Activated CD8-positive, alpha-beta memory T cell treated with anti-CD3 and anti-CD28 coated beads, Interleukin-2, amount 50 U/mL, for 4 hours (primary cell): ENCODE measurements at places on chromosomes 6 and 20.

- no peak for DNase-seq
Measured at GRCh38 chr20:40192529-40192928, 496.5 kb downstream of the MAFB start.

- no peak for DNase-seq
Measured at GRCh38 chr20:60338556-60338955, 380.3 kb downstream of the CDH26 start.

GRCh38 chr6:131966443-131966842 is 15.3 kb upstream of the CCN2 start:
- no peak for DNase-seq

GRCh38 chr6:14020551-14020950 is 95.8 kb downstream of the RNF182 start:
- DNase-seq = no peak

DNA sequence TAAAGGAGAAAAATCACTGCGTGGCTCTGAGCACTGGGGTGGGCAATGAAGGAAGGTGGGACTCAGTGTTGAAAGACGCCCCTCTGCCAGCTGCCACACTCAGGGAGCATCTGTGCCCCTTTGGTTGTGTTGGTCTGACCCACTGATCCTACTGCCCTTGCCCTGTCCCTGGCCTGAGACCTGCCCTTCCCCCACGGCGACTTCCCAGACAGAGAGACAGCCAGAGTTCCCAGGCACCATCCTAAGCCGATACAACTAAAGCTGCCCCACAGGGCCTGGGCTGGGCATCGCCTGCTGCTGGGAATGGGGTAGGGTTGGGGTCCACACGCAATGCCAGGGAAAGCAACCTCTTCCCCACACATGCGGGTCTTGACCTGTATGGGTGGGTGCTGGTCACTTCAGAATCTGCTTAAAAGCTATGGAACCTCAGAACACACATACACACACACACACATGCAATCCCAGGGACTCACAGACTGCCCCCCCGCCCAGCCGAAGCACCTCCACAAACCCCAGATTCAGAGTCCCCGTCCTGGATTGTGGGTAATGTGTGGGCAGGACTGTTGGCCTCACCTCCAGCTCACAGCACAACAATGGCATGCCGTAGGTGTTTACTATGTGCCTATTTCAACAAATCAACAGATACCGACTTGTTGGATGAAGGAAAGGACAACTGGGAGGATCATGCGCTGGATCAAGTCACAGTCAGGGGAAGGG is 10.9 kb upstream of the SPDEF start:
- no peak for DNase-seq

- no peak for DNase-seq
Measured at GRCh38 chr6:121835662-121836061, 400.2 kb downstream of the GJA1 start.

GRCh38 chr6:89927791-89928550 is 33.7 kb downstream of the GJA10 start:
- no peak for DNase-seq

- no peak for DNase-seq
Measured at GRCh38 chr6:148811459-148811858, 64.6 kb downstream of the UST start.

GRCh38 chr20:8782804-8783203 is 286.1 kb upstream of the PLCB4 start:
- DNase-seq = no peak

- no peak for DNase-seq
Measured at GRCh38 chr6:47439348-47439668, 38.3 kb upstream of the CD2AP start.

GRCh38 chr20:2578475-2579192 is 42.3 kb downstream of the TMC2 start:
- no peak for DNase-seq

- no peak for DNase-seq
Measured at GRCh38 chr20:61115364-61116065, 136.5 kb upstream of the CDH4 start.

GRCh38 chr6:5529015-5529414 is 267.7 kb downstream of the FARS2 start:
- DNase-seq = no peak

DNA sequence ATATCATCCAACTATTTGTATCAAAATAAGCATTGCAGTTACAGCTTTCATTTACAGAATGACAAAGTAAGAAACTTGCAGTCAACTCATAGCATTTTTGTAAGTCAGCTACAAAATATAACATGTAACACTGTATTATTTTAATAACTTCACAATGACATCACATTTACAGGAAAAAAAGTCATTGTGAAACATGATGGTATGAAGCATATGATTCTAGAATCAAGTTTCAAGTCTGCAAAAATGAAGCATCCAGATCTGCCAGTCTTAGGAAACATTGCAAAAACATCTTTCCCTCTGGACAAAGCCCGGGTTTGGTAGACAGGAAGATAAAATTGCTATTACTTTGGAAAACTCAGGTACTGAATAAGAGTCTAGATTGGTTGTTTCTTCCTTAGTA is 263.9 kb upstream of the NT5E start:
- DNase-seq = no peak

DNA sequence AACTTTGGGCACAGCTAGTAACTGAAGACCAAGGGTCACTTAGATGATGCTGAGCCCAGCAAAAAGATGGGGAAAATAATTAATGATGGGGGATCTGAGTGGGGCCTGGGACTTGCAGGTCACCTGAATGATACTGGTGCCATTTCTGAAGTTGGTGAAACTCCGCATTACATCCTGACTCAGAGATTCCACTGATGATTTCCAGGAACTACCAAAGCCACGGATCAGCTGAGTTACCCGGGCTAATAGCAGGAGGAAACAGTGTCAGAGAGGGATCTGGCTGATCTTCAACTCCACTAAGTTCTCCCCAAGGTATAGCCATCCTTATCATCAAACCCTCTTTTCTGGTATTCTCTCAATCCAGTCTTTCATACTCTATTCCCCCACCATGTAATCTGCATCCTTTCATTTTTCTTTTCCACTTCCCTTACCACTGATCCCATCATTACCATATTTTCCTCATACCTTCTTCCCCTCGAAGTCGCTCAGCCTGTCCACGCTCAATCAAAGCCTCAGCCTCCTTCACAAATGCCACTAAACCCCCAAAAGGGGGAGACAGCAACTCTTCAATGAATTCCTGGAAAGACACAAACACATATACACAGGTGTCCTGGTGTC is 20.2 kb downstream of the VPS52 start:
- no peak for DNase-seq

GRCh38 chr6:117270843-117271507 is 5.6 kb downstream of the VGLL2 start:
- DNase-seq = no peak

GRCh38 chr6:168016176-168016620 is 18.7 kb downstream of the KIF25 start:
- no peak for DNase-seq

DNA sequence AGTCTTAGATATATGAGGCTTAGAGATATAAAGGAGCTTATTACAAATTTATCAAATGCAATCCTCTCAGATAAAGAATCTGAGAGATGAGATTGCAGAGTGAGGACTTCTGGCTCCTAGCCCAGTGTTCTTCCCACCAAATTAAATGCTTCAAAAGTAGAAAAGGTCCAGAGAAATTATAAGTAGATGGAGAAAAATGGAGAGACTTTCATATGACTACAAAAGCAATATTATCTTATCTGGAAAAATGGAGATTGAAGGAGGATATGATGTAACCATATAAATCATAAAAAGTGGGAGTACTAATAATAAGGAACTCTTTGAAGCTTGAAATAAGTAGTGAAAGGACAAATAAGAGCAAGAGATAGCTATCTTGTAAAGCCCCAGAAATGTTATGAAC is 2.8 kb downstream of the KCTD20 start:
- no peak for DNase-seq

- peak; percentile 59 for DNase-seq
Measured at GRCh38 chr6:31270788-31271640, 878 bp downstream of the HLA-C start.

- no peak for DNase-seq
Measured at GRCh38 chr6:34325633-34326032, 66.8 kb downstream of the NUDT3 start.

DNA sequence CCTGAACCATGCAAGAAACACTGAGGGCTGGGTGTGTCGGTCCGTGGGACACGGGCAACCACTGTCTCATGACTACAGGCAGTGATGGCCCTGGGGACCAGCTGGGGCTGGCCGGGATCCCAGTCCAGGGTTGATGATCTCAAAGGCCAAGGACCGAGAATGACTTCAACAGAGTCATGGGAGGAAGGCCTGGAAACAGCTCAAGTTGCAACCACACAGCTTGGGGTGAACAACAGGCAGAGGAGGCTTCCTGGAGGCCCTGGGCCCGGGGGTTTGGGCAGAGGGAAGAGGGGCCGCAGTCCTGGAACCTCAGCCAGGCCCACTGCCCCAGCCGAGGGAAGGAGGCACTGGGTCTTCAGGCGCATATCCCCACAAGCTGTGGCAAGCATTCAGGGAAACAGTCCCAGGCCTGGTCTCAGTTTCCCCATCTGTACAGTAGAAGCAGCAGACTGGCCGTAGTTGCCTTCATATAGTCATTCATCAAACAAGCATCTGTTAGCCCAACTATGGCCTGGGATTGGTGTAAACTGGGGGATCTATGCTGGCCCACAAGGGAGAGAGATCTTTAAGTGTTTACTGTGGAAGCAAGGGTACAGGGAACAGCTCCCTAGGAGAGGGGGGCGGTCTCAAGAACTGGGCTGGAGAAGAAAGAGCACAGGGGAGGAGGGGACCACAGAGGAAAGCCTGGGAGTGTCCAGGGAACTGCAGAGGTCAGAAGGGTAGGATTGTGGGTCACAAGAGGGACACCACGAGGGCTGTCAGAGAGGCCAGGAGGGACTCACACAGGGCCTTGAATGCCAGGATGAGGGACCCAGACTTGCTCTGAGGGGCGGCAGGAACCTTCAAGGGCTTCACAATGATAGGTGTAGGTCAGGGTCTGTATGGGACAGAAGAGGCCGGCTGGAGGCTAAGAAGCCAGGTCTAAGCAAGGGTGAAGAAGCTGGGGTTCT is 2.1 kb downstream of the MYL9 start:
- no peak for DNase-seq

DNA sequence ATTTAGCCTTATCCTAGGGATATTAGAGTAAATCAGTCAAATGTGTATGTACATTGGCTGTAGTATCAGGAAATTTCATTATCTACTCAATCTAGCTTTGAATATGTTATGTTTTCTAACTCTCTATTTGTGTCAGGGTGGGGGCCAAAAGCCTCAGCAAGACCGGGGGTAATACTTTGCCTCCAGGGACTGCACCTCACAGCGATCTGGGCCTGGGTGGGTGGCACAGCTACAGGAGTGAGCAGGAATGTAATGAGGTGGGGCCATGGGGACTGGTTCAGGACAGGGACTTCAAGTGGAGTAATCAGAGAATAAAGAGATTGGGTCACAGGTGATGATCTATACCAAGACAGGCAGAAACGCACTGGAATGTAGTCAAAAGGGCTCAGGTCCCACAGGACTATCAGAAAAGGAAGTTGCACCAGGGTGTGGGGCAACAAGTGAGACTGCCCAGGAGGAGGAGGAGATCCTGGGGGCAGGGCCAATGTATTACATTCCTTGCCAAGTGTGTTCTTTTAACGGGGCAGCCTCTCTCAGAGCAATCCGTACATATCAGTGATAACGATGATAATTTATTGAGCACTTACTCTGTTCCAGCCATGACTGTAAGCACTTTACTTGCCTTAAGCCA is 54.0 kb downstream of the PIGU start:
- no peak for DNase-seq

DNA sequence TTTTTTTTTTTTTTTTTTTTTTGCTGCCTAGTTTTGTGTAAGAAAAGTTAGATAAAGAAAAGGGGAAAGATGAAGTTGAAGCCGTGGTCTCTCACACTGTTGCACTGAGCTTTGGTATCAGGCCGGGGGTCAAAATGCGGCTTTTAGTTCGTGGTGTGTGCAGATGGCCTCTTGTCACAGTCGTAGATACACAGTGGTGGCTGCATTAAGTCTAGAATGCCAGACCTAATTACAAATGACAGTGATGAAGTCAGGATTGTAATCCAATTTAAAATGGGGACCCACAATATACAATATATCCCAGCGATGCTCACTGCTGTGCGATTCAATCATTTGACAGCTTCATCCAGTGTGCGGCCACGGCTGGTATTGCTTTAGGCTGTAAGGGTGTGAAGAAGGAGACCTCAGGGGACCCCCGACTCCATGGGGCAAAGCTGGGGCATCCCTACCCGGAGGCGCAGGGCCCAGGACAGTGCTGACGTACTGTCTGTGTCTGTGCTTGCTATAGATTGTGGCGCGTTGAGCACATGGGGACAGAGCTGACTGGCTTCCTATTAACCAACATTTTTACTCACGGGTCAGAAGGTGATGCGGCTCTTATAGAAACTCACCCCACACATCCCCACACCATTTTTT is 210.0 kb upstream of the SOX4 start:
- DNase-seq = no peak

DNA sequence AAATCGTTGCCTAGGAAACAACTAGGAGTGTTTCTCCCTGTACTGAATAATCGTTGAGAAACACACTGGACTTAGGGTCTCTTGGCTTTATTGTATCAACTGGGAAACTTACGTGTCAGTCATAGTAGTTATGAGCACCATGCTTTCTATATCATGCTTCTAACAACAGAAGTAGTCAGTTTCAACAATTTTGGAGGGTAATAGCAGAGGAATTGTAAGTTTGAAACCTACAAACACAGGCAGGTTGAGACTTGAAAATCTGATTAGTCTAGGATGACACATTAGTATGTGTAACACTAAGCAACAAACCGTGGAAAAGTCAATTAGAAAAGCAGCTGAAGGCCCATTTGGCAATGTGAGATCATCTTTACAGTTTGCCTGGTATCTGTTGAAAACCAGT is 43.9 kb upstream of the FABP7 start:
- DNase-seq = no peak

DNA sequence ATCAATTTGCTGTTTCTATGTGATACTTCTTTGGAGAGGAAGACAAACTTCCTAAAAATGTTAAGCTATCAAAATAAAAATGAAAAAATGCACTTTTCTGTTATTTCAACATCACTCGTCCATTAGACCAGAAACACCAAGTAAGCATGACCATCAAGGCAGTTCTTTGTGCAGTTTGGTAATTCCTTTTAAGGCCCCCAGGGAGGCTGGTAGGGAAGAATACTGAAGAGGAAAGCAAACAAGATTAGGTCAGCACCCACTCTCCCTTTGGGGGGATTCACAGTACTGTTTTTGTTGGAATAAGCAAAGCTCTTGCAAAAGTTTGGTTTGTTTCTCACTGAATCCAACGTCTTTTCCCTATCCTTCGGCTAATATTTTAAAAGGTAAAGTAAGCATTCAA is 206.8 kb upstream of the SLC35B3 start:
- no peak for DNase-seq

DNA sequence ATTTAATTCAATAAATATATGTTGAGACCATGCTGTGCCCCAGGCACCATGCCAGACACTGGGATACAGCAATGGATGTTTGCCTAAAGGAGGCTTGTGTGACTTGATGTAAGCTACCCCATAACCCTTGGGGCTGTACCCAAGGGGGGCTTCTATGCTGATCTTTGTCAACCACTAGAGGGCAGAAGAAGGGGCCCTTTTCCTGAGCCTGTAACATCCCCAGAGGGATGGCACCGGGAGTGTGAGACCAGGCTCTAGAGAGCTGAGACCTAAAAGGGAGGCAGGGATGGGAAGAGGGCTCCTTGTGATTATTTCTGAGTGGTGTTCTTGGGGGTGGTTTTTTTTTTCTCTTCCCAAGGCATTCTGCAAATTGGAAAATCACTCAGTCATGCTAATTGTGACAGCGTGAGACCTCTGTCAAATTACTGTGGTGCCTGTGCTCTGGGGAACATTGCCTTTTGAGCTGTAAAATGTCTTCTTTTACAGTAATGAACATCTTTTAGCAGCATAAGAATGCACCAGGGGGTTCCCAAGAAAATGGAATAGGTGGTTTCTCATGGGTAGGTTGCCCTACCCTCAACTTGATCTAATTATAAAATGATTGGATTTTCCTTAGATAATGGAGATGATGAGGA is 138.7 kb upstream of the SLC24A3 start:
- DNase-seq = no peak
